Head of caudate nucleus (tissue), 42 donors: ENCODE measurements at places on chromosomes 2 and 18.
A peak's percentile ranks its signal among the peaks of the same experiment; 100 is the strongest.

GRCh38 chr18:34397286-34397896 lies 172.7 kb upstream of the NOL4 start:
- DNase-seq, result no peak

DNA sequence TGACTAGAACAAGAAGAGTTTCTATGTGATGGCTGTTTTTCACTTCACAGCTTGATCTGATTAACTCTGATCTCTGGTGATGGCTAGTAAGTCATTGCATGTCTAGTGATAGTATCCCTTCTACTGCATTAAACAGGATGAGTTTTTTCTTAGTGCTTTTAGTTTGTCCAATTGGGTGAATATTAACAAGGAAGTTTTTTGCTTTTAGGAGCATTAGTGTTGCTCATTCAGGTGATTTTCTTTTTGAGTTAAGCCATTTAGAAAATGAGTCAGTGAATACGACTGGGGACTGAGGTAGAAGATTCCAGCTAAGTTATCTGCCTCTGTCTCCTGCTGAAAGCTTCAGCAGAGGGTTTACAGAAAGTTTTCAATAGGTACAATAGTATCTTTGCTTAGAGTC lies 306.7 kb downstream of the PIK3C3 start:
- DNase-seq, result no peak

- DNase-seq, result no peak
These were observed 74.2 kb downstream of the VIT start for GRCh38 chr2:36770542-36771287.

GRCh38 chr2:99876956-99877355 lies 265.4 kb downstream of the AFF3 start:
- DNase-seq, result no peak

DNA sequence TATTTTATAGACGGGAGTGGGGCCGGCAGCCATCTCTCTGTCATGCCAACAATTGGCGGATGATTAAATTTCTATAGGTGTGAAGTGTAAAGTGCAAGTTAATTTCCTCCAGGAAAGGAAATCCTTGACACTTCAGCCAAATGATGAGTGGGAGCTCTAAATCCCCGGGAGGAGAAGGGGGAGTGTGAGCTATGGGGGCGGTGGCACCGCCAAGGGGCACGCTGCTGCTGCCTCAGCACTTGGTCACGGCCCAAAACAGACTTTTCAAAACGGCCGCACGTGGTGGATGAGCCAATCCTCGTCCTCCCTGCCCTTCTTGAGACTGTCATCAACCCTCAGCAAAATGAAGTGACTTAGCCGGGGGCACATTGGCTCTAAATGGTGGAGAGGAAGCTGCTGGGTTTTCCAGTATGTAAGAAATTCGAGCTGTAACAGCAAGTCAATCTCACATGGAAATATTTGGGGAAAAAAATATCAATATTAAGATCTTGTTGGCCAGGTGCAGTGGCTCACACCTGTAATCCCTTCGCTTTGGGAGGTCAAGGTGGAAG lies 200.8 kb downstream of the TFCP2L1 start:
- no peak for DNase-seq

DNA sequence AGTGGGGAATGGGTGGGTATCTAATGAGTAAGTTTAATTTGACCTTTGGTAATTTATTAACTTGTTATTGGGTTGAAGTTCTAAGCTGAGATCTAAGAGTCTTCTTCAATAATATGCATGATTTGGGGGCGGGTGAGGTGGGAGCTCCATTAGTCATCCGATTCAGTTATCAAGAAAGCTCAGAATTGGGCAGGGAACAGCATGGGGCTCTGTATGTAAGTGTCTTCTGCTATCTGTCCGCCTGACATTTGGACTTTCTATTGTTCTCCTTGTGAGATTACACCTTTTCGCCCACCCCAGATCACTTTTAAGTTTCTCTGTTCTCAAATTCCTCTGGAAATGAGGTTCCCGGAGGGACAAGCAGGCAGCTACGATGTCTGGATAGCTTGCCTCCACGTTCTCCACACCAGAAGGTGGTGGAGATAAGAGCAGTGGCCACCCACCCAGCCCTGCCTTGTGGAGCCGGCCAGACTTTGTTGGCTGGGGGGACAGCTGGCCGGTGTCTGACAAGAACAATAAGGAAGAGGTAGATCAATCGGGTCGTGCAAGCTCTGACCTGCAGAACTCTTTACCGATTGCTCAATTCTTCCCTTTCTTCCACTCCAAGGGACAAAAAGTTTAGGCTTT lies 75.5 kb upstream of the GATA6 start:
- DNase-seq, result no peak

DNA sequence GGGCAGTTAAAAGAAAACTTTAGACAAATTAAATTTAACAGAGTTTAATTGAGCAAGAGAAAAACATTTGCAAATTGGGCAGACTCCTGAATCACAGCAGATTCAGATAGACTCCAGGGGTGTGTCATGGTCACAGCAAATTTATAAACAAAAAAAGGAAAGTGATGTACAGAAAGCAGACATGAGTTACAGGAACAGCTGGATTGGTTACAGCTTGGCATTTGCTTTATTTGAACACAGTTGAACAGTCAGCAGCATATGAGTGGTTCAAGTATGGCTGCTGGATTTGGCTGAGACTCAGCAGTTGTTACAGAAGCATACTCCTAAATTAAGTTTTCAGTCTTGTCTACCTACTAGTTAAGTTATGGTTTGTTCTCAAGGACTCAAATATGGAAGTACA lies 82.3 kb upstream of the NYAP2 start:
- DNase-seq, result no peak

GRCh38 chr2:65351948-65352595 lies 80.3 kb downstream of the SPRED2 start:
- no peak for DNase-seq

GRCh38 chr2:100812116-100812515 lies 7.8 kb upstream of the NPAS2 start:
- no peak for DNase-seq

- no peak for DNase-seq
These were observed 349.7 kb downstream of the CYRIA start for GRCh38 chr2:16315908-16316307.

- DNase-seq, result no peak
These were observed 114.2 kb upstream of the ZNF236 start for GRCh38 chr18:76708071-76708721.

DNA sequence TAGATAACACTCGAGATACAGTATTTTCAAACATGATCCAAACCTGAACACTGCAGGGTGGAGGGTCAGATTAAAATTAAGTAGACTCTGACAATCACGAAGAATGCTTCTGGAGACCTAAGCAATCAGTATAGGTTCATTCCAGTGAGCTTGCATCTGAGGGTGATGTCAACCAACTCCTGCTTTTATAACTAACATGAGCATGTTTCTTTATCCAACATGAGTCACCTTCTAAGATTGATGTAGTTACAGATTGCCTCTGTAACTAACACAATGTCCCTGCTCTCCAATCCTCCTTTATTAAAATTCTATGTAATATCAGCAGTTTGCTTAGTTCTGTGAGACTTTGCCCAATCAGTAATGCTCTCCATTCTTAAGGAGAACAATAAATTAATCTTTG lies 225.7 kb downstream of the ARL6IP6 start:
- DNase-seq, result no peak

GRCh38 chr2:96950381-96951124 lies 35.8 kb downstream of the FAM178B start:
- no peak for DNase-seq

DNA sequence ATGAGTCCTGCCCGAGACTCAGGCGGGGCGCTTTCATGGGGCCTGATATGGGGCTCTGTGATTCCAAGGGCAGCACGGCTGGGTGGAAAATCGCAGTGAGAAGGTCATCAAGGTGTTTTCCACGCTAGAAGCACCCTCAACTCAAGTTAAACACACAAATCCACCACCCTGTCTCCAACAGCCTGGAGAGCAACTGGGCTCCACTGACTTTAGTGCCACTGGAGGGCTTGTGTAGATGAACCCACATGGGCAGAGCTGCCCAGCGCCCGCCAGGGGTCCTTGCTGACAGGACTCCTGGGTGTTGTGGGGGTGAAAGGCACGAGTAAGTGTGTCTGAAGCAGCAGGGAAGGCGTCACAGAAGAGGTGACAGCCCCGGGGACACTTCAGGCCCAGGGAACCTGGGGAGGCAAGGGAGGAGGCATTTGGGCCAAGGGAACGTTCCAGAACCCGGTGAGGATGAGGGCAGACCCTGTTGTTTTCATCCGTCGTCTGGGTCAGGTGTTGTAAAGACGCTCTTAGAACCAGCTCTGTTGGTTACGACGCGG lies 51.8 kb upstream of the CTDP1 start:
- peak; percentile 24 for DNase-seq

- DNase-seq, result no peak
These were observed 10.0 kb upstream of the UPP2 start for GRCh38 chr2:158091647-158092046.

DNA sequence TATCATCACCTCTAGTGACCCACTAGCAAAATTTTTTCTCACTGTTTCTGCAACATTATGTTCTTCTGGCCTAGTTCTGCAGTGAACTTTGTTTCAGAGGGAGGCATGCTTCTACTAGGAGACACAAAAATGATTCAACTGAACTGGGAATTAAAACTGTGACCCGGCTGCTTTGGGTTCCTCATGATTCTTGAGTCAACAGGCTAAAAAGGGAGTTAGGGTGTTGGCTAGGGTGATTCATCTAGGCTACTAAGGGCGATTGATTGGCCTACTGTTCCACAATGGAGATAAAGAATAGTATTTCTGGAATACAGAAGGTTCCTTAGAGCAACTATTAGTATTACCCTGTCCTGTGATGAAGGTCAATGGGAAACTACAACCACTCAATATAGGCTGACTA lies 179.5 kb downstream of the PPP1R1C start:
- DNase-seq, result no peak

- no peak for DNase-seq
These were observed 657.1 kb upstream of the SOX11 start for GRCh38 chr2:5035057-5035488.

GRCh38 chr18:53385889-53386288 lies 838.6 kb downstream of the MBD2 start:
- no peak for DNase-seq

GRCh38 chr18:26290385-26290784 lies 64.1 kb downstream of the TAF4B start:
- no peak for DNase-seq

- no peak for DNase-seq
These were observed 204 bp downstream of the FAM110C start for GRCh38 chr2:46131-46470.

DNA sequence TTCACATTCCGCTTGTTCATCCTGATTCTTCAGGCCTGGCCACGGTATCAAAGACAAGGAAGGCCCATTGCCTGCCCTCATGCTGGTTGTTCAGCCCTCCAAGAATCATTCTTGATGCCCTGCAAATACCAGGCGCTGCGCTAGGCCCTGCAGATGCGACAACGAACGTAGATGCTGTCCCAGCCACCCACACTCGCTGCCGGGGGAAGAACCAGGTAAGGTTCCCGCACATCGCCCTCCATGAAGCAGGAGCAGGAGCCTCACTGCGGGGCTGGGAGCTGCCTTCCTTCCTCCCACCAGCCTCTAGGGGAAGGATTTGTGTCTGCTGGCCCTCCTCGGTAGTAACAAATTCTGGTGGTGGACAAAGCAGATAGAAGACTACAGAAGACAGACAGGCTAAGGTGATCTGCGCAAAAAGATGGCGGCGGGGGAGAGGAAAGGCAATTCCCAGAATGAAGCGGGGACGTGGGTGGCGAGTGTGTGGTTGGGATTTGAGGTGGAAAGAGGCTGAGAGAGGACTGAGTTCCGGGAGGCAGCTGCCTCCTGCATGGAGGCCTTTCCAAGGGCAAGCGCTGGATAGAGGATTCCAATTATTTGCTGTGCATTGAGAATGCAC lies 19.8 kb upstream of the GPR55 start:
- DNase-seq, result no peak

GRCh38 chr2:64562148-64562784 lies 38.1 kb downstream of the AFTPH start:
- DNase-seq, result no peak

DNA sequence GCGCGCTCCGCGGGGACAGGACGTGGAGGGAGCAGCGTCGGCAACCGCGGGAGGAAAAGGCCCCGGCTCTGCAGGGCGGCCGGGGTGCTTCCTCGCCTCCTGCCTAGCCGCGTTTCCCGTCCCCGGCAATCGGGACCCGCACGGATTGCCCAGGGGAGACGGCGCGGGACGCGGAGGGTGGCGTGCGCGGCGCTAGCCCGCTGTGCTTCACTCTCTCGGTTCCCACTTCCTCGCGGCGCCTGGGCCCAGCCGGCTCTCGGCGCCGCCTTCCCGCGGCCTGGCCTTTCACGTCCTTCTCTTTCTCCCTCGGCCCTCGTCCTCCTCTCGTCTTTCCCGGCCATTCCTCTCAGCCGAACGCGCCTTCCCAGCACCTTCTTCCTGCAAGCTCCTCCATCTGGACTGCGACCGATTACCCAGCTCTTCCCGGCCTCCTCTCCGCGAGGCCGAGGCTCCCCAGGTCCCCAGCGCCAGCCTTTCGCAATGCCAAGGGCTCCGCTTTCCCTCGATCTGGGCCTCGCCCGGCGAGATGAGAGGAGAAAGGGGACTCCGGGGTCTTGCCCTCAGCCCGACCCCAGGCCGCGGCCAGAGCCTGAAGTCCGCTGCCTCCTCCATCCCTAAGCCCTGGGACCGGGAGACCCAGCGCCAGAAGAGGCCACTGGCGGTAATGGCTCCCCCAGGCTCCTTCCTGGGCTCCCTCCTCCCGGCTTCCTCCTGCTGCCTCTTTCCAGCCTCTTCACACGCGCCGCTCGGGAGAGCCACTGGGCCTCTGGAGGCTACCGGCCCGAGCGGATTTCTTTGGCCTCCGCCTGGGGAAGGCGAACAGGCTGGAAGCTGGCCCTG lies 34.3 kb upstream of the ATP6V1B1 start:
- no peak for DNase-seq

- no peak for DNase-seq
These were observed 7.5 kb downstream of the ASB1 start for GRCh38 chr2:238433941-238434845.
